ENCODE measurements at places on chromosomes 12 and 14. TPM values are rescaled to one million over a fixed set of nuclear protein-coding genes. Genes with fewer than 3 reads are reported as not detected.

- DNase-seq = no peak
These were observed 70.1 kb upstream of the KRR1 start for GRCh38 chr12:75581515-75581914.

- no peak for DNase-seq
These were observed 24.2 kb downstream of the GALNT16 start for GRCh38 chr14:69284170-69284569.

- no peak for DNase-seq
These were observed 10.8 kb downstream of the TAOK3 start for GRCh38 chr12:118361889-118362288.

DNA sequence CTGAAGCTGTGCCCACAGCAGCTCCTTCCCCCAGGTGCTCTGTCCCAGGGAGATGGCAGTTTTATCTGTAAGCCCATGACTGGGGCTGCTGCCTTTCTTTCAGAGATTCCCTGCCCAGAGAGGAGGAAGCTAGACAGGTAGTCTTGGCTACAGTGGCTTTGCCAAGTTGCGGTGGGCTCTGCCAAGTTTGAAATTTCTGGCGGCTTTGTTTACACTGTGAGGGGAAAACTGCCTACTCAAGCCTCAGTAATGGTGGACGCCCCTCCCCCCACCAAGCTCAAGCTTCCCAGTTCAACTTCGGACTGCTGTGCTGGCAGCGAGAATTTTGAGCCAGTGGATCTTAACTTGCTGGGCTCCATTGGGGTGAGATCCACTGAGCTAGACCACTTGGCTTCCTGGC, 124.7 kb downstream of the MSRB3 start:
- DNase-seq = no peak

FAM181A gene
- total RNA-seq = not detected

OTOGL gene
- 0.19 TPM for total RNA-seq

DNA sequence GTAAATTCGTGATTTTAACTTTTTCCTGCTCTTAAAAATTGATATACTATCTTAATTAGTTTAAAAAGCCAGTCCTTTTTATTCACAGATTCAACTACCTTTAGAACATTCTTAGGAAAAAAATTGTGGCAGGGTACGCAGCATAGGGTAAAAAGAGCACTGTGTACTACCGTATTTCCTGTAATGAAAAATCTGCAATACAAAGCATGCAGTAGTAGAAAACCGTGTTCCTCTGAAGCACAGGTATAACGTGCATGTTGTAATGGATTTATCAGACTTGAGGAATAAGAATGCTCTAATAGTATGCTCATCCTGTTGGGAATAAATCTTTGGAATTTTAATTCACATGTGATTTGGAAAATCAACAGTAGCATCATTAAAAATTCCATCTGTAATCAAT, 140.5 kb downstream of the UNC79 start:
- DNase-seq = no peak

DAO gene
- total RNA-seq = not detected

LIN52 gene
- total RNA-seq = 5.6 TPM

ALX1 gene
- not detected for total RNA-seq

- DNase-seq = no peak
These were observed 1.7 kb downstream of the C14orf132 start for GRCh38 chr14:96040828-96041371.

ACVRL1 gene
- 35.1 TPM for total RNA-seq

DNA sequence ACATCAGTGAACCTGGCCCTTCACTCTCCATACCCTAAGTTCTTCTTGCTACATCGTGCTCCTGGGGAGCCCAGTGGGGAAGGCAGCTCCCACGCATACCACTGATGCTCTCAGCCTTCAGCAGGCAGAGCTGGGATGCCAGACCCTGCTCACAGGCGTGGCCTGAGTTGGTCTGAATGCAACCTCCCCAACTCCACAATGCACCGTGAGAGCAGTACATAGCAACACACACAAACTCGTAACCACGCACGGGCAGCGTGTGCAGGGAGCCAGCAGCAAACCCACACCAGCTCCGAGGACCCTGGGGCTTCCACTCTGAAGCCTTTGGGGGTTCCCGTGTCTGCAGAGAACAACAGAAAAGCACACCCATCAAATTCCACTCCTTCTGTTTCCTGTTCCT, 37.3 kb downstream of the ANO2 start:
- no peak for DNase-seq

DNA sequence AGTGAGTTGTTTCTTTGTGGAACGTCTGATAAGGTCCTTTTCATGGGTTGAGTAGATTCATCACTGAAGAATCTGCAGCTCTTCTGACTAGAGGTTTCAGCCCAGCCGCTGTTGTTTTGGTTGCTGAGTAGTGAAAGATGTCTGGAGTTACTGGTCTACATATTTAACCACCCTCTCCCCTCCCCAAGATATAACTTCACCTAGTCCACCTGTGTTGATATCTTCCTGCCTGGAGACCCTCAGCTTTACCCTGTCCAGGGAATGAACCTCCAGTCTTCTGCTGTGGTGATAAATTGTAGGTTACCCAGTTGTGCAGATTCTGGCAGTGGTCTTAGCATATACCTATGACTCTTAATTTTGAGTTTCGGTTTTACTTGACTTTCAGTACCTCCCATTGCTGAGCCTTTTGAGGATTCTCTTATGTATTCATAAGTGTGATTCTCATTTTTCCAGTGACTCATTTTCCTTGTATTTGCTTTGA, 62.9 kb downstream of the CCDC91 start:
- DNase-seq = no peak

- no peak for DNase-seq
These were observed 10.7 kb upstream of the TBC1D30 start for GRCh38 chr12:64813723-64814122.

- no peak for DNase-seq
These were observed 629 bp downstream of the FBRSL1 start for GRCh38 chr12:132490422-132491137.

- no peak for DNase-seq
These were observed 31.4 kb upstream of the AMN start for GRCh38 chr14:102891111-102891510.

- DNase-seq = no peak
These were observed 43.1 kb downstream of the AKAP6 start for GRCh38 chr14:32372154-32372553.

DNA sequence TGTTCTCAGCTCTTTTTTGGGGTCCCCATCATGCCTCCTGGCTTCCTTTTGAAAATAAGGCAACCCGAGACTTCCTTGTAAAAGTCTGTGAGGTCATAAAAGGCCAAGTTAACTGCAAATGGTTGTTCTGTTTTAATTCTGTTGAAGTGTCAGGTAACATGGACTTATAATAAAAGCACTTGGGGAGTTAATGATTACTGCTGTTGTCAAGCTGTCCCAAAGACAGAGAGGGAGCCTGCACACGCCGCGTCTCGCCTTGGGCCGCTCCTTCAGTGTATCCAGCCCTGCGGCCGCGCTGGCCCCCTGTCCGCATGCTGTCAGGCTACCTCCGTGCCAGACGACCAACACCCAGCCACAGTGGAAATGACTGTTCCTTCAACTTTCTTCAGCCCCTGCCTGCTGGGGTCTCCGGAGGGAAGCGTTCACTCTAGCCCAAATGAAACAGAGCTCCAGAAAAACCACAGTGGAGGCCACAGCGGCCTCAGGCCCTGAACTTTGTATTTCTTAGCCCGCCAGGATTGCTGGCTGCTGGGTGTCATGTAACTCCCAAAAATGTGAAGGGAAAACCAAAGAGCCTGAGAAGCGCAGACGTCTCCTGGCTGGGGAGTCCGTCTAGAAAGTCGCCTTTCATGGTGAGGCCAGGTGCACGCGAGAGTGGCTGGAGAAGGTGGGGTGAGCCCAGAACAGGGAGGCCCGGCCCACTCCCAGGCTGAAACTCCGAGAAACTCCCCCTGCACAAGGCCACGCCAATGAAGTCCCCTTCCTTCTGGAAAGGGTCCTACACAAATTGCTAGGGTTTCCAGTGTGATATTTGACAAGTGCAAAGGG, 189.1 kb downstream of the ZFP36L1 start:
- DNase-seq = no peak

- no peak for DNase-seq
These were observed 61.6 kb downstream of the CAPZA3 start for GRCh38 chr12:18799561-18799960.

DNA sequence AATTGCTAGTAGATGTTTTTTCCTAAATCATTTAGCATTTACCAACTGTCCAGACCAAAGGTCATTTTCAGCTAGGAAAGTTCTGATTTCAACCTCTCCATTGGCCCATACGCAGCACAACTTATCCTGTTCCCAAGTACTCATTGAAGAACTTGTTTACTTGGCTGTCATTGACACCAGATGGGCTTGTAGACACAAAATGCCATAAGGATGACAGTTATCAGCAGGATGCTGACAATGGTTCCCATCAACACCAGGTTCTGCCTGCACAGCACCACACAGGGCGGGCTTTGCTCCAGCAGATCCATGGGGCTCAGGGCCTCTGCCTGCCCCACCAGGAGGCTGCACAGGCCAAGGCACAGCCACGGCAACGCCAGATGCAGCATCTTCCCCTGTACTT, 36.5 kb upstream of the TMPRSS12 start:
- no peak for DNase-seq

DNA sequence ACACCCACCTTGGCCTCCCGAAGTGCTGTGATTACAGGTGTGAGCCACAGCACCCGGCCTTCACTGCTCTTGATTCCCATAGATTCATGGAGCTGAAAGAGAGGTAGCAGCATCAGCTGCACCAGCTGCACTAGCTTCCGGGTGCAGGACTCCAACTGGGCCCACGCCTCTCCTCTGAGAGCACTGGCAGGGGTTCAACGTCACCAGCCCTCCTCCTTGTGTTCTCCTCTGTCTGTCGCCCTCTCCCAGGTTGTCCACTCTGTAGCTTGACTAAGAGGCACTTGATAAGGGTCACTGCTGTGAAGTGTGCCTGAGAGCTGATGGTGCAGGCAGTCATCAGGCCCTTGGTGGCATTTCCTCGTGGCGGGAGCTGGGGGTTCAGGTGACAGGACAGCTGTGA, 28.3 kb downstream of the MLXIP start:
- peak; percentile 78 for DNase-seq

MYF5 gene
- not detected for total RNA-seq

PRKAG1 gene
- 92.8 TPM for total RNA-seq

DNA sequence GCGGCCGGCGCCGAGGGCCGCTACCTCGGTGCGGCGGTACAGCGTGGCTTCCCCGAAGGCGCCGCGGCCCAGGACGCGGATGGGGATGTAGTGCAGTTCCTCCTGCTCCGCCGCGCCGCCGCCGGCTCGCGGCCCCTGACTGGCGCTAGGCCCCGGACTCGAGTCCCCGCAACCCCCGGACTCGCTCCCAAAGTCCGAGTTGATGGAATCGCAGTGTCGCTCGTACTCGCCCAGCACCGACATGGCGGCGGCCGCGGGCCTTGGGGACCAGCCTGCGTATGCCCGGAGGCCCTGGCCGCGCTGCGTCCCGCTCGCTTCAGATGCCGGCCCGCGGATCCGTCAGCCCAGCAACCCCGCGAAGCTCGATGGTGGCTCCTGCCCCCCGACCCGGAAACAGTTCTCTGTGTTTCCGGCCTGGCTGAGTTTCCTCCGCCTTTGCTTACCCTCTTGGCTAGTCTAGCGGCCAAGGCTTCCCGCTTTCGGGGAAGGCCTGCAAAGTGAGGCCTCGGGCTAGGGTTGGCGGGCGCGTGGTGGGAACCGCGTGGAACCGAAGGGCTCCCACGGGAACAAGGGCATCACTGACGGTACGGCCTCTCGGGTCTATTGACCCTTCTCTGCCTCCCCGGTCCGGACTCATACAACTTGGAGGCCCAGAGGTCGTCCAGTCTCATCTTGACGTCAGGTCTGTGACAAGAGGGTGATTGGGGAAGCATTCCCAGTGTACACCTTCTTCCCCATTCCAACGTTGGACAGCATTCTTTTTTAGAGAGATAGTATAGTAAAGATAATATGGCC, at the start of gene NEK9:
TSS of gene NEK9 (minus strand) at position 370 of the 795 bp plus-strand sequence. CDS start at position 243, 127 bp downstream.
- peak; percentile 95 for DNase-seq

DNA sequence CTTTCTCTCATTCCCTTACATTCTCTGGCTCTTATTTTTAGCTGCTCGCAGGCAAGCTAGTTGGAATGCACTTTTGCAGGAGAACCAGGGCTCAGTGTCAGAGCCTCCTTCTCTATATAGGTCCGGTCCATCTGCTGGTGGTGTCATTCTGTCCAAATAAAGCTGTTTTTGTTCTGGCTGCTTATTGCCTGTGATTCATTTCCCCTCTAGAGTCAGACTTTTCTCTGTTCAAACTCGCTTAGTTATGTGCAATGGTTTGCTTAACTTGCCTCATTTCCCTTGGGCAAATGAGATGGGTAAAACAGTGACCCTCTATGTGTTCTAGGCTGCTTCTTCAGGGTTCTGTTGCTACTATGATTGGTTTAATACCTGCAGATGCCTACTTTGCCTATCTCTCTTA, 2.9 kb downstream of the SMARCD1 start:
- no peak for DNase-seq

DNA sequence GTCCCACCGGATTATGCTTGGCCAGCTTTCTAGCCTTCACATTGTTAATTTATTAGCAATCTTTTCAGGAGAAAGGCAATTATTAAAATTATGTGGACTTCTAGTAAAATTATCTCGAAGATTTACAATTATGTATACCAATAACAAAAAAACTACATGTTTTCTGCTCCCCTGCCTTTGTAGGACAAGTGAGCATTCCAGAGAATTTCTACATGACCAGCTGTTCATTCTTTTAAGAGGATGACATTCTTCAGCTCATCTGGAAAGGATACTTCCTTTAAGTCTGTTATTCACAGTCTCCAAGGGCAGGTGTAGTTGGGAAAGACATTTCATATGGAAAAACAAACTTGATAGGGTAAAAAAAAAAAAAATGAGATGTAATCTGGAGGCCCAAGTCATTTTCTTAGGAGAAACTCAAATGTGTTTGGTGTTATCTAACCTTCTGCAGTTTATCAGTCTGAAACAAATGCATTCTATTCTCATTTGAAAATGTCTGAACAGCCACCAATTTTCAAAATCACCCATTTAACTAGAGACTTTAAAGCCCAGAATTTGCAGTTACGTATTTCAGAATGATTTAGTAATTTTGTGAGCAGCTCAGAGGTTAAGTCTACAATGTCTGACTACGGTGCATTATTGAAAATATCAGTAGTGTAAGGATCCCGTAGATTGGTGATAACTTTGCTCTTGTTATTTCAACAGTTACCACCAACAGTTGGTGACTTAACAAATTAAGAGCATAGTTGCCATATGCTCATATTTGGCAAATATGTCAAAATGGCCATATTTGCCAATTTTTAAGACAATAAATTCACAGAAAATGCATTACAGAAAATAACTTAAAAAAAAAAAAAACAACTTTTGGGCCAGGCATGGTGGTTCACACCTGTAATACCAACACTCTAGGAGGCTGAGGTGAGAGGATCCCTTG, 1.8 kb upstream of the PHLDA1 start:
- DNase-seq = no peak

- DNase-seq = no peak
These were observed 213.9 kb downstream of the SLC15A4 start for GRCh38 chr12:128609861-128610260.

DNA sequence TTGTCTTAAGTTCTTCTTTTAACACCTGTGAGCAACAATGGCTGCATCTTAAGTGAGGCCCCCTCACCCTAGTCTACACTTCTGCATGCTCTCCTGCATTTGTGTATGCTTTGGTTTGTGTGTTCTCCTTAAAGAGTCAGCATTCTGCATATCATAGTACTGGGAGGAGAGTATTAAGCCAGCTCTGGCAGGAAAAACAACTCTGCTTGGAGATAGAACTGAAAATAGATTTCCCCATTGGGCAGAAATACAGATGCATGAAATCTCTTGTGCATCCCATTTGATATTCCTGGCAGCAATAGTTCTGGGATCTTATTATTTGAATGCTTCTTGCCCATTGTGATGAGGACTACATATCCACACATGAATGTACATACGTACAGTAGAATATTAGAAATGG, 70.6 kb upstream of the PRICKLE1 start:
- no peak for DNase-seq

- DNase-seq = no peak
These were observed 75.9 kb upstream of the GNG2 start for GRCh38 chr14:51784466-51784865.

Data from Right ventricle myocardium superior (tissue), 1 donor.